Ovary (tissue), 10 donors: ENCODE measurements at places on chromosomes 4 and X.

GRCh38 chr4:169417629-169418282, 147.0 kb upstream of the SH3RF1 start:
- no peak for DNase-seq

DNA sequence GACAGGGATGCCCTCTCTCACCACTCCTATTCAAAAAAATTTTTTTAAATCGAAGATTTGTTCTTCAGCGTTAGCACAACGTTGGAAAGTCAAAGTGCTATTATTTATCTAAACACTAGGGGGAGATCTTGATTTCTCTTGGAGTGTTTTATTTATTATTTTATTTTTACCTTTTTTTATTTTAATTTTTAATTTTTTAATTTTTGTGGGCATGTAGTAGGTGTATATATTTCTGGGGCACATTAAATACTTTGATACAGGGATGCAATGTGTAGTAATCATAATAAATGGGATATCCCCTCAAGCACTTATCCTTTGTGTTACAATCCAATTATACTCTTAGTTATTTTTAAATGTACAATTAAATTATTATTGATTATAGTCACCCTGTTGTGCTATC, 37.4 kb upstream of the SLC10A4 start:
- DNase-seq = no peak

GRCh38 chrX:24316111-24316510, 2.2 kb upstream of the SUPT20HL2 start:
- DNase-seq = no peak

GRCh38 chr4:39660757-39661156, 22.1 kb upstream of the SMIM14 start:
- DNase-seq = no peak

- DNase-seq = no peak
Measured at GRCh38 chrX:110162867-110163266, 155.0 kb downstream of the AMMECR1 start.

DNA sequence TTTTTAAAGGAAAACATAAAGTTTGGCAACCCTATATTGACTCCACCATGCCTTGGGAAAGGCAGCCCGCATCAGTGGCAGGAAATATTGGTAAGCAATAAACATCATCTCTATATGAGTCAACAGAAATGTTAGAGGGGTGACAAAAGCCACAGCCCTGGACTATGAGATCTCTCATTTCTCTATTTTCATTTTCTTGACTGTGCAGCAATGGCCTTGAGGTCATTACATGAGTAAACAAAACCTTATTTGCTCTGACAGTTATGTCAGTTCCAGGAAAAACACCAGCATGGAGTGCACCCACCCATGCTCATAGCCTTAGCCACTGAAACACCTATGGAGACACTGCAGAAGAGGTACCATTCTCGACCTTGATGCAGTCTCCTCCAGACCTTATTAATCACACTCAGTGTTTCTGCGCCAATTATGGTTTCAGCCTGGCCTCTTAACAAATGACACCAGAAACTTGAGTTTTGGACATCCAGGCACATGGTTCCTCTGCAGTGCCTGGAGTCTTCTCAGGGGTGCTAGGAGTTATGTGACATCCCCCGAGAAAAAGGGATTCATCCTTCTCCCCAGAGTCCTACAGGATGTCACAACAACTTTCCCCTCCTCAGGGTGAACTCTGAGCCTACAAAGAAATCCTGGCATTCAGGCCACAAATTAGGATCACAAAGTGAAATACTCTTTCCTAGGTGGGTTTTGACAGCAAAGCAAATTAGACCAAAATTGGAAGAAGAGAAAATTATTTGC, 16.0 kb upstream of the HPGD start:
- no peak for DNase-seq
